ENCODE measurements at places on chromosomes 5 and 9.
A peak's percentile ranks its signal among the peaks of the same experiment; 100 is the strongest.

DNA sequence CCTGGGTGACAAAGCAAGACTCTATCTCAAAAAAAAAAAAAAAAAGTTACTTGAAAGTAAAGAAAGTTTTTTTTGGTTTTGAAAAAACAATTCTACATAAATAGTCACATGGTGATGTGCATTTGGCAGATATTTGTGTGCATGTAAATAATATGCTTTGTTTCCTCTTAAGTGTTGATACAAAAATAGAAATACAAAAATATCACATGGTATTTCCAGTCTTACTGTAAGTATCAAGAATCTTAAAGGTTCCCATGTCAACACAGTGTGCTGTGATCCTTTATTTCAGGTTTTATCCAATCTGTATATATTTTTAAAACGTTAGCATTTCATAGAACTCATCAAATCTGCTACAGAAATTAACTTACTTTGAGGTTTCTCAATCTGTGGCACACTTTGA is 521.9 kb downstream of the TLE4 start:
- DNase-seq = no peak

DNA sequence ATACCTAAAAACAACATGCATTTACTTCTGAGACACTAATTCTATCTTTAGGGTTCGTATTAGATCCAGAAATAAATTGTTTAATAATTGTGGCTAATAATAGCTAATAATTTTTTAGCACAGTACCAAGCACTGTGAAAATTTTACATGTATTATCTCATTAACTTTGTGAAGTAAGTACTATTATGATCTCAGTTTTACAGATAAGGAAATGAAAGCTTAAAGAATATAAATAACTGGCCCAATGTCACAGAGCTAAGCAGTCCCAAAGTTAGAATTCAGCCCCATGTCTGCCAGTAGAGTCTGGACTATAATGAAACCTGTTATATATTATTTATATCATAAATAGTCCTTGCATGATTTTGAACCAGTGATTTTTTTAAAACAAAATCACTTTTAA is 163.3 kb downstream of the NIPBL start:
- no peak for DNase-seq

GRCh38 chr9:98860871-98861293 is 53.4 kb downstream of the GALNT12 start:
- DNase-seq = peak; percentile 19

DNA sequence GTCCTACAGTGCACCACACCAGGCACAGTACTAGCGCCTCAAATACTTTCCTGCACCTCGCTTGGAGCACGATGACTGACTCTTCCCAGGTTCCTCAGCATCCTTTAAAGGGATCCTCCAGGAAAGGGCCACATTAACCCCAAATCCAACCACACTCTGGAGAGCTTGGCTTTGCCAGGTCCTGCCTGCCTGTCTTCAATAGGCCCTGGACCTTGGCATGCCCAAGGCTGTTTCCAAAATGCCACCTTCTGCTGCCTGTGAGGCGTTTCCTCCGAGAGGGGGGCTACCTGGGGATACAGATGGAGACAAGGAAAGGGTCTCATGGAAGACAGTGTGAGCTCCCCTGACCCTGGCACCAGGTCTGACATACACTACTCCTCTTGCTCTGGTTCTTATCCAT is 169.9 kb downstream of the DAB2IP start:
- DNase-seq = no peak

DNA sequence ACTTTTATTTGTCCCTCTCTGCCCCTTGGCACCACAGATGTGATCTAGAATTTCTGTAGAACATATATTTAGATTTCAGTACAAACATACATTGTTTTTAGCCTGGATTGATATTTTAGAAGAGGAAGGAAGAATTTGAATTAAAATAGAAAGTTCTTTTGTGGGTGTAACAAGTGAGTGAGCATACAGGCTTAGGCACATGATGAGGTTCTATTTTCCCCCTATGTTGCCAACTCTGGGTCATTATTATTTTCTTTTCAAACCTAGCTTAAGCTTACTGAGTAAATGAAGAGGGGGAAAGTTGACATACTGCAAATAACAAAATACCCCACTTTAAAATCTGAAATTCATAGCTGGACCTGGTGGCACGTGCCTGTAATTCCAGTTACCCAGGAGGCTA is 102.9 kb downstream of the GCNT1 start:
- no peak for DNase-seq

GRCh38 chr9:37128051-37128450 is 7.7 kb downstream of the ZCCHC7 start:
- no peak for DNase-seq

Data from Kasumi-1 (cell line).